ENCODE measurements at places on chromosomes 5 and 9. TPM values are rescaled to one million over a fixed set of nuclear protein-coding genes. Genes with fewer than 3 reads are reported as not detected.

- DNase-seq = no peak
Observed at GRCh38 chr5:175854231-175855040, 16.9 kb upstream of the CPLX2 start.

DNA sequence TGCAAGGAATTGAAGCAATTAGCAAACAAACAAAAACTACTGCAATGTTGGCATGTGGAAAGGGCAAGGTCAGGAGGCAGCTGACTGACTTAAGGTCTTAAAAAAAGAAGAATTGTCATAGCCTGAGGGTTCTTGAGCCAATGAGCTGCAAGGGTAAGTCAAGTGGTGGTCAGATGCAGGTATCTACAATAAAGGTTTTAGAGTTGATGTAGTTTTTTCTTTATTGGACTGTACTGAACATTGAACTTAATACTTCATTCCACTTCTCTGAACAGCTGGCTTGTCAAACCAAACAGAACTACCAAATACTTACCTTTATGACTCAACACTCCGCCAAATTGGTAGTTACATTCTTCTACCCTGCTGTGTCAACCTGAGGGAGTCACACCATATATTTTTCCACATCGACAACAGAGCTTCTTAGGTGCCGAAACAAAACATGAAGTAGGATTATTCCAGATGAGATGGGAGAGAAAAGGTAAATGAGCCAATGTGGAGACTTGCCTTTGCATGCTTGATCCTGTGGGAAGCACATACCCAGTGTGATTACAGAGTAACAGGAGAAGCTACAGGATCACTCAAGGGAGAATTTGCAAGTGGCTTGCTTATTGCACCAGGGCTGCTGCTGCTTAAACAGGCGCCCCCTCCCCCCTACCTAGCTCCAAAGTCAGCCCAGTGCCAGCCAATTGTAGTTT is 35.3 kb downstream of the EQTN start:
- no peak for DNase-seq

DNA sequence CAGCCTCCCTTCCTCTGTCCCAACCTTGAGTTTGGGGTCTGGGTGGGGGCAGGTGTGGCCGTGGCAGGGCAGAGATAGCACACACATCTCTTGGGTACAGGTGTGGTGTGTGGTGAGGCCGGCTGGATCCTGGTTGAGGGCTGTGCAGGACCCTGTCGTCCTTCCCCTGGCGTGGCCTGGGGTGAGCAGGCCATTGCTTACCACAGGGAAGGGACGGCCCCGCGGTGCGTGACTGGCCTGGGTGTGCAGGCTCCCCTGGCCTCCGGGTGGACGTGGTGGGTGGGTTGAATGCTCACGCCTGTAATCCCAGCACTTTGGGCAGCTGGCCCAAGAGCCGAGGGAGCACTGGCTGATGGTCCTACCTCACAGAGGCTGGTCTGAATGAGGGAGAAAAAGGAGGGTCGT is 1.2 kb downstream of the ARRDC1 start:
- peak; percentile 50 for DNase-seq

DNA sequence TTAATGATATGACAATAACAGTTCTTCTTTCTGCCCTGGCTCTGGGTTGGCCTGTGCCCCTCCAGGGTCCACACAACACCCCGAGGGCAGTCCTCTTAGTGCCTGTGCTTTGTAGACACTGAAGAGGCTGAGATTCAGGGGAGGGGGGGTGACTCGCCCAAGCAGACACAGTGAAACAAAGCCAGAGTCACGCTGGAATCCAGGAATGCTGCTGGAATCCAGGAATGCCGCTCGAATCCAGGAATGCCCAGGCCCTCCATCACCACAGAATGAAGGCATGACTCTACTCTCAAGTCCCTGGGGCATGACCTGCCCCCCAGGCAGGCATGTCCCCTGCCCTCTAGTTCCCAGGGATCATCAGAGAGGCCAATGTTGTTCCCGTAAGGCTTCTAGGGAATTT is 73.1 kb downstream of the LRSAM1 start:
- DNase-seq = peak; percentile 84

DNA sequence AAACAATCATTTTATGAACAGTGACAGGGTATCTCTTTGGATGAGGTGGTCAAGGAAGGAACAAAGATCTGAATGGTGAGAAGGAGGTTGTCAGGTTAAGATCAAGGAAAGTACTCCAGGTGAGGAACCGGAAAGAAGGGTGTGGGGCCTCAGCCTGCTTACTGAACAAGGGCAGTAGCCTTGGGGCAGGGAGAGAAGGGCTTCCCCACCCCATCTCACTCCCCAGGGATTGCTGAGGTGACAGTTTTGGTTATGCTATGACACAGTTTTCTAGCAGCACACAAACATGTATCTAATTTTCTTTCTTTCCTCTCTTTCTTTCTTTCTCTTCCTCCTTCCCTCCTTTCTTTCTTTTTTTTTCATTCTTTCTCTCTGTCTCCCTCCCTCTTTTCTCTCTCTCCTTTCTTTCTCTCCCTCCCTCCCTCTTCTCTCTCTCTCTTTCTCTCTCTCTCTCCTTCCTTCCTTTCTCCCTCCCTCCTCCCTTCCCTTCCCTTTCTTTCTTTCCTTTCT is 4.1 kb upstream of the HDHD3 start:
- DNase-seq = no peak

Gene REEP2
- 2.2 TPM for total RNA-seq

Gene CCDC192
- not detected for total RNA-seq
